ENCODE measurements at places on chromosomes 4 and X. TPM values are rescaled to one million over a fixed set of nuclear protein-coding genes. Genes with fewer than 3 reads are reported as not detected.
A peak's percentile ranks its signal among the peaks of the same experiment; 100 is the strongest.

DNA sequence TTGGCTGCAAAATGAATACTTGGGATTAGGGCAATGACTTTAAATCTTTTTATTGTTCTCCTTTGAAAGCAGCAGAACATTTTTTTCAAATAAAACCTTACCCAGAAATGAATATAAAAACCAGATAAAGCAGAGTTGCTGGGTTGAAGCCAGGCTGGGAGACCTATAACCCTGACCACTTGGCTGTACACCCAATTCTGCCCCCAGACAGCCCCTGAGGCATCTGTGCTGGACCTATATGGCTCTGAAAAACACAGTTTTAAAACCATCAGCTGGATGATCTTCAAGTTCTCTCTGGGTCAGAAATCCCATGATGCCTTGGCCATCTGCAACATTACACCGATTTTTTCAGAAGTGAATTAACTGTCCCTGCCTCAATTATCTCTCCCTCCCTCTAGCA, 23.7 kb upstream of the GLRA2 start:
- no peak overlapping the region for H3K4me3 ChIP-seq
- DNase-seq: no peak
- H3K4me1 ChIP-seq: no peaks in the 10 kb centered on the region

DNA sequence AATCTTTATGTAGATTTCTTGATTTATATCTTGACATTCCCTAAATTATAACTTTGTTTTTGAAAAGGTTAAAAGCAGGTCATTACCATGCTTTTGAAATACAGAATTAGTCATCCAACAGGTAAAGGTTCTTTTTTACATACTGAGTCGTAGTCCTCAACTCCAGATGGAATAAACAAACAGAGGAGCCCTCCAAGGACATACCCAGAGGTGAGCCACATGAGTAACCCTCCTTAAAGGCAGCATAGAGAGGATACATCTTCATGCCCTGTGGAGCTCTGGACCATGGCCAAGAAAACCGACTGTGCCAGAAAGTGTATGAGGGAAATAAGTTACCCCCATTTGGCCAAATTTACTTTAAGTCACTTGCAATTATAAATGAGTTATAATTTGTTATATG, 95.3 kb upstream of the MCF2 start:
- no peaks in the 10 kb centered on the region for H3K4me1 ChIP-seq
- no peaks in the 10 kb centered on the region for H3K36me3 ChIP-seq
- H3K27ac ChIP-seq: no peak overlapping the region
- H3K4me3 ChIP-seq: no peak overlapping the region
- DNase-seq: no peak
- peaks cover 12% of the 10 kb centered on the region for H3K27me3 ChIP-seq

GRCh38 chr4:174170906-174171305, 112.6 kb downstream of the FBXO8 start:
- no peak overlapping the region for H3K4me3 ChIP-seq
- H3K27ac ChIP-seq: no peak overlapping the region
- H3K36me3 ChIP-seq: no peaks in the 10 kb centered on the region
- DNase-seq: no peak
- H3K4me1 ChIP-seq: no peaks in the 10 kb centered on the region
- H3K27me3 ChIP-seq: no peaks in the 10 kb centered on the region

GRCh38 chr4:86947501-86948120, 12.8 kb downstream of the AFF1 start:
- H3K4me3 ChIP-seq: no peak overlapping the region
- DNase-seq: no peak
- H3K27me3 ChIP-seq: no peaks in the 10 kb centered on the region
- H3K36me3 ChIP-seq: no peaks in the 10 kb centered on the region

DNA sequence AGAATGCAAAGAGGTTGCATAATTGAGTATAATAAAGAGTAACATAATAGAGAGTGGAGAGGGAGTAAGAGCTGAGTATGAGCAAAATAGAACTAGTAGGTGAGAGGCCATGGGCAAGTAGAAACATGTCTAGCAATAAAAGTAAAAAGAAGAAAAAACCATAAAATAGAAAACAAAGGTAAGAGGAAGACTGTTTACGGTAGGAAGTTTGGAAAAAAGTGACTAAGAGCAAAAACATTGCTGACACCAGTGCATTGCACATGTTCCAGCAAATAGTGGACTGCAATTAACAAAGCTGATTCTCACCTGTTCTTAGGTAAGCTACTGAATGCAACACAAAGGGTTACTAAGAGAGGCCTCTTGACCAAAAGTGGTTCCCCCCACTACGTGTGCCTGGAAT, 202.9 kb downstream of the TEX13A start:
- no peaks in the 10 kb centered on the region for H3K36me3 ChIP-seq
- no peaks in the 10 kb centered on the region for H3K4me1 ChIP-seq
- no peak overlapping the region for H3K27ac ChIP-seq
- peaks cover 48% of the 10 kb centered on the region for H3K27me3 ChIP-seq
- DNase-seq: no peak

- no peak for DNase-seq
- H3K4me3 ChIP-seq: no peak overlapping the region
- no peaks in the 10 kb centered on the region for H3K27me3 ChIP-seq
- H3K36me3 ChIP-seq: no peaks in the 10 kb centered on the region
Measured at GRCh38 chr4:52265781-52266525, 214.8 kb downstream of the SPATA18 start.

DNA sequence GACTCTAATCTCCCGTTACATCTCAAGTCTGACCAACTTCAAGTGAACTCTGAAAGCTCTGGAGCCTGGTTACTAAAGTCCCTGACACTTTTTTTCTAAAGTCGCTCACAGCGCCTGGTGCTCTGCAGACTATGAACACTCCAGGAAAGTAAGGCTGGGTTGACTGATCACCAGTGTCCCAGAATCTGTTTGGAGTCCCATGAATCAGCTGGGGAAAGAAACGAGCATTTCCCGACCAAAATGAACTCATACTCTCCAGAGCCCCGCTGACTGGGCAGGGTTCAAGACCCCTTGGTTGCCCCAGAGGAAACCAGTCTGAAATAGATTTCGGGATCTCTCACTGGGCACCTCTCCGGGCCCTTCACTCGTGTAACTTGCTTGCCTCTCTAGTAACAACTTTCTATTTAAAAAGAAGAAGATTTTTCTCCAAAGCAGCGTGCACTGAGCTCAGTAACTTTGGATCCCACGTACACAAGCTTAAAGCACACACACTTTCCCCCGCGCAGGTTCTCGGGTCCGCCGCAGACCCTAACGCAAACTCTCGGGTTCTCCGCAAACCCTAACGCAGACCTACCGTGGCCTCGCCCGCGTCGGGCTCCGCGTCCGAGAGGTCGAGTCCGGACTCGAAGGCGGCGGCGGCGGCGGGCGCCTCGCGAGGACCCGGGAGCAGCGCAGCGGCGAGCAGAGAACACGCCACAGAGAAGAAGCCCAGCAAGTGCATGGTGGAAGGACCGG, 964 bp downstream of the VEGFC start:
- peak overlapping the region; percentile 75 for H3K4me3 ChIP-seq
- no peaks in the 10 kb centered on the region for H3K36me3 ChIP-seq
- H3K4me1 ChIP-seq: no peaks in the 10 kb centered on the region
- no peaks in the 10 kb centered on the region for H3K27me3 ChIP-seq
- DNase-seq: no peak

DNA sequence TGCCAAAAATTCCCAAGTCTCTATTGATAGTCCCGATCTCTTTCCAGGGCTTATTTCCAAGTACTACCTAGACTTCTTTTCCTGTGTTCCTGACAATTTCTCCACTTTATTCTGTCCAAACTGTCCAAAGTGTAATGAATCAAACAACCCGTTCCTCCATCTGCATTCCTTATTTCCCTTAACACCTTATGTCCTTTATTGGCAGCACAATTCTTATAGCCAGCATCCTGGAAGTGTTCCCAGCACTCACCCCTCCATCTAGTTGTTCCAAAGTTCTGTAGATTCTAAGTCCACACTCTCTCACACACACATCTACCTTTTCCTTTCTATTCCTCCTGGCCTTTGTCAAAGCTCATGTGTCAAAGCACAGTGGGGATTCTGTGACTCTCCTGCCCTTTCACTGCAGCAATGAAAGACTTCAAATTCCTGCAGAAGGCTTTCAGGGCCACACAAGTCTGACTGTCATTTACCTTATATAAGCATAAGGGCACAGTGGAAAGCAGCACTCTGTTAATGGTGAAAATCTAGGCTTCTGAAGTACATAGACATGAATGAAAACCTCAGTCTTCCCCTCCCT, 22.1 kb downstream of the LIMCH1 start:
- no peaks in the 10 kb centered on the region for H3K36me3 ChIP-seq
- no peak overlapping the region for H3K27ac ChIP-seq
- H3K4me1 ChIP-seq: no peaks in the 10 kb centered on the region
- no peaks in the 10 kb centered on the region for H3K27me3 ChIP-seq
- no peak for DNase-seq

SCRG1 gene
- under 0.01 TPM for total RNA-seq

SORCS2 gene
- 0.80 TPM for total RNA-seq

LEF1 gene
- 7.6 TPM for total RNA-seq
